CD4-positive, alpha-beta T cell treated with Interleukin-21 for 1 hour (primary cell): ENCODE measurements at places on chromosomes 5 and 9.

- DNase-seq = no peak
Measured at GRCh38 chr9:124125651-124125977, 114.0 kb downstream of the LHX2 start.

- DNase-seq = no peak
Measured at GRCh38 chr9:71270554-71270953, 149.1 kb upstream of the TRPM3 start.

DNA sequence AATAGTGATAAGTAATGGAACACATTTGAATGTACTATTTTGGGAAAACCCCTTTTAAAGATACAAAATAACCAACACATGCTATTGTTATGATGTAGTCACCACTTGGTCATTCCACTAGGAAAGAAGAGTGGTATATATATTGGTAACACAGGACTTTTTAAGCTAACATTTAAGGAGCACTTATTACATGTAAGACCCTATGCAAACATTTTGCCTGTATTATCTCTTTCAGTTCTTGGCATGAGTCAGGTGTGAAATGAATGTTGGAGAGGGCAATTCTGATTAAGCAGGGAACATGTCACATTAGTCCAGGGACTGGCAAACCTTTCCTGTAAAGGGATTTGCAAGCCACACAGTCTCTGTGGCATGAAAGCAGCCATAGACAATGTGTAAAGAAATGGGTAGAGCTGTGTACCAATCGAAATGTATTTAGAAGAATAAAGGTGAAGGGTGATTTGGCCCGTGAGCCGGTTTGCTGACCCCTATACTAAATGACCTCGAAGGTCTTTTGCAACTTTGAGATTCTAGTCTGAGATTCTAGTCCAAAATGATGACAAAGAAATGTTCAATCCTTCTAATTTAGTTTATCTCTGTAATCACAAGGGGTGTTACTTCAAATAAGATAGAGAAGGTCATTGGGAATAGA lies 15.3 kb downstream of the ABLIM3 start:
- DNase-seq = no peak

GRCh38 chr5:38997591-38997990 lies 76.6 kb downstream of the RICTOR start:
- no peak for DNase-seq

- no peak for DNase-seq
Measured at GRCh38 chr9:38000332-38000731, 68.7 kb downstream of the SHB start.

- peak; percentile 36 for DNase-seq
Measured at GRCh38 chr9:74770508-74771261, 117.0 kb downstream of the TRPM6 start.

DNA sequence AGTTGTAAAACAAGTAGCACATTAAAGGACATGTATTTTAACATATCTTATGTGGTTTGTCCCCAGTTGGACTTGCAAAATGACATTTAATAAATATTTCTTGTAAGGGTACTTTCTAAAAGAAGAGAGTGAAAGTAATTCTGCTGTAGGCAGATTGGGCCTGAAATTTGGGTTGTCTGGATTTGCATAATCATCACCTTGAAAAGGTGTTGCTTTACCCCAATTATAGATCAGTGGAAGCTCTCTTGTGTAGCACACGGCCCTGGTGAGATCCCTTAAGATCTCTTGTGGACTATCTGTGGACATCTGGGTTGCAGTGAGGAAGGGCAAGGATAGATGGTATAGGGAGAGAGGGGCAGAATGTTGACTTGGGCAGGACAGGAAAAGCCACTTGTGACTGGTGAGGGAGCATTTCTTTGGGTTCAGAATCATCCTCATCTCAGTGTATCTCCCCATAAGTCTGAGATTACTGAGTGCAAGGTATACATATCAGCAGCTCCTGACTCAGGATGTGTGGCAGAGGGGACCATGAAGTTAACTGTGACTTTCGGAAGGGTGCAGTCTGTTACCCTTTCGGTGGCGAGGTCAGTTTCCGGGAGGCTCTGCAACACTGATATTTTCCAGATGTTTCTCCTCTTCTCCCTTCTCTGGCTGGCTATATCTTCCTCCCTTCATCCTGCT lies 2.0 kb upstream of the TNFAIP8 start:
- DNase-seq = peak; percentile 42

DNA sequence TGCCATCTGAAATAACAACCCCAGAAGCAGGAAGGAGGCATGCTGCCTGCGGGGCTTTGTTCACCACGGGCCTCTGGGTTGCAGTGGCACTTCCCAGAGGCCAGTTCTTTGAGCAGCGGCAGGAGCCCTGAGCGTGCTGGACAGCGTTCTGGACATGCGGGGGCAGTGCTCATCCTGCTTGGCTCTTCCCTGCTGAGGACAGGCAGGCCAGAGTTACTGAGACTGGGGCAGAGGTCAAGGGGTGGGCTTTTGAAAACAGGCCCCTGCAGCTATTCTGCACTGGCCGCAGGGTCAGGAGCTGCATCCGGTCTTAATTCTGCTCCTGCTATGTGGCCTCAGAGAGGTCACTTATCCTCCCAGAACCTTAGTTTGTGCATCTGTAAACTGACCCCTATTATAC lies 258.6 kb downstream of the FSTL4 start:
- no peak for DNase-seq

- DNase-seq = no peak
Measured at GRCh38 chr5:60177596-60177995, 284.1 kb upstream of the PDE4D start.

DNA sequence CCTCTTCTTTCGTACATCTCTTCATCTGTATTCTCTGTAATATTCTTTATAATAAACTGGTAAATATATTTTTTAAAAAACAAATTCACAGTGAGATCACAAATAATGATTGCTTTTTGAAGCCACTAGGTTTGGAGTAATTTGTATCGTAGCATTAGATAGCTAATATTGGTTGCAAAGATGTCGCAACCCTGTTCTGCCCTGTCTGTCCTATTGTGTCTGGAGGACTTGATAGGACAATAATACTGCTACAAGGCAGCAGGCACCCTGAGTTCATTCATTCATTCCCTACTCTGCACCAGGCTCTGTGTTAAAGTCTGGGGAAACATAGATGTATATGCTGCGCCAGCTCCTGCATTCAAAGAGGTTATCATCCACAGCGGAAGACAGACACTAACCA lies 206.7 kb upstream of the KLF4 start:
- DNase-seq = no peak

DNA sequence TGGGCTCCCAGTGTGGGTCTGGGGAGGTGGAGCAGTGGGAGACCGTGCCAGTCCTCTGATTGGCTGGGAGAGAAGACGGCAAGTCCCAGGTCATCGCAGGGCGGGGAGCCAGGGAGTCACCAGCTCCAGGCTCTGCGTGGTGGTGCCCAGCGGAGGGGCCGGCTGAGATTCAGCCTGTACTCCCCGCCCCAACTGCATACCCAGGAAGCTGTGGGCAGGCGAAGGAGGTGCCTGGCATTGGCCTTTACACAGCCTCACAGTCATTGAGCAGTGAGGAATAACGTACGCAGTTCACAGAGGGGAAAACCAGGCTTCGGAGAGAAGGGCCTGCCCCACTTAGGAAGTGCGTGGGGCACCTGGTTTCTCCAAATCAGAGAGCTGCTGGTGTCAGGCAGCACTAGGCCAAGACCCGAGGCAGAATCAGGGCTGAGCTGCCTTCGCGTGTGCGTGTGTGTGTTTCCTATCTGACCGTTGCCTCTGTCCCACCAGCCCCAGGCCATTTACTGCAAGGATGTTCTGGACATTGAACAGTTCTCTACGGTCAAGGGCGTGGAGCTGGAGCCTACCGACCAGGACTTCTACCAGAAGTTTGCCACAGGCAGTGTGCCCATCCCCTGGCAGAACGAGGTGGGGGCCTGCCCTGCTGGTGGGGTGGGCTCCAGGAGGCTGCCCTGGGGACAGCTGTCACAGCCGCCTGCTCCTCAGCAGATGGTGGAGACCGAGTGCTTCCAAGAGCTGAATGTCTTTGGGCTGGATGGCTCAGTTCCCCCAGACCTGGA lies 6.2 kb upstream of the PRR7 start:
- peak; percentile 79 for DNase-seq

GRCh38 chr5:103291606-103292005 lies 33.0 kb downstream of the MACIR start:
- no peak for DNase-seq

DNA sequence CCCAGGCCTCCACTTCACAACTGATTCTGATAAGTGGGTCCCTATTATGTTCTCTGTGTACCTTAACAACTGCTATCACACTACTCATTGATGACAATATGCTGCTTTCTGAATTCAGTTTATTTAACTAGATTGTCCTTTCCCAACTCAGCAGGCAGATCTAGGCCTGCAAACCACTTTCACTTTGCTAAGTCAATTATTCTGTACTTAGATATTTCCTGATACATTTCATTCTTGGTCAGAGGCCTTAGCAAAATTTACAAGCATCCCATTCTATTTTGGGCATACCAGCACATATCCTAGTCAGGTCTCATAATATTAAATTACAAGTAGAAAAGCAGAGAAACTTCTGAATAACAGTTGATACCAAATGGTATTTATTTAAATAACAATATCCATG lies 235.7 kb upstream of the HAPLN1 start:
- DNase-seq = no peak
